Activated naive CD4-positive, alpha-beta T cell treated with anti-CD3 and anti-CD28 coated beads, Interleukin-2, amount 50 U/mL, for 72 hours (primary cell): ENCODE measurements at places on chromosomes 6 and 20.

DNA sequence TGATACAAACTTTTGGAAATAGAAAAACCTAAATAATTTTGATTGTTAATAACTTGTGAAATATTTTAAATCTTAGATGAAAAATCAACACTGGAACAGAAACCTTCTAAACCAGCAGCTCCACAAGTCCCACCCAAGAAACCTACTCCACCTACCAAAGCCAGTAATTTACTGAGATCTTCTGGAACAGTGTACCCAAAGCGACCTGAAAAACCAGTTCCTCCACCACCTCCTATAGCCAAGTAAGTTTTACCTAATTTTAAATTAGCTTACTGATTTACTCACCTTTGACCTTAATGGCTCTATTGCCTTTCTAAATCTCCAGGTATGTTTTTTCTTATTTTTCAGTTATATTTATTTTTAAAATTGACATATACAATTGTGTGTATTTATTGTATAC, 102.6 kb upstream of the ADGRF4 start:
- no peak for DNase-seq

DNA sequence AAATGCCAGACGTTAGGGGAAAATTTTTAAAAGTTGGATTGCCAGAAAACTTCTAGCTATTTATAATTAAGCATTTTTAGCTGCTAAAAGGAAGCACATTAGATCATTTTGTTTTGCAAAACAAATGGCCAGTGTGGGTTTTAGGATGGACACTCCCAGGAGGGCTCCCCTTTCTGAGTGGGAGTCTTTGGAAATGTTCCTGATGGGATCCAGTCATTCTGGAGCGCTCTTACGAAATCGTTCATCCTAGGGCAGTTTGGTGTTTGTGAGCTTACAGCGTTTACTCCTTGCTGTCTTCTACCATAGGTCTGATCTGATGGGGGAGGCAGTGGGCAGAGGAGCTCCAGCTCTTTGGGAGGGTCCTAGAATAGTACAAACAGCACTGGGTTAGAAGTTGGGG, 14.7 kb downstream of the GNAS start:
- DNase-seq = no peak

GRCh38 chr6:156279261-156279969, 497.8 kb upstream of the ARID1B start:
- DNase-seq = no peak

- no peak for DNase-seq
These were observed 11.5 kb upstream of the MPC1 start for GRCh38 chr6:166394036-166394892.
